ENCODE measurements at places on chromosomes 5 and 9.

- no peaks in the 10 kb centered on the region for H3K4me1 ChIP-seq
- H3K27ac ChIP-seq: no peak overlapping the region
- H3K36me3 ChIP-seq: no peaks in the 10 kb centered on the region
- no peaks in the 10 kb centered on the region for H3K27me3 ChIP-seq
- no peak overlapping the region for H3K4me3 ChIP-seq
Observed at GRCh38 chr5:39558541-39558940, 133.8 kb upstream of the DAB2 start.

GRCh38 chr9:108983885-108984284 lies 29.4 kb downstream of the CTNNAL1 start:
- no peak overlapping the region for H3K4me3 ChIP-seq
- H3K27ac ChIP-seq: no peak overlapping the region
- H3K36me3 ChIP-seq: peaks cover 16% of the 10 kb centered on the region
- DNase-seq: no peak

DNA sequence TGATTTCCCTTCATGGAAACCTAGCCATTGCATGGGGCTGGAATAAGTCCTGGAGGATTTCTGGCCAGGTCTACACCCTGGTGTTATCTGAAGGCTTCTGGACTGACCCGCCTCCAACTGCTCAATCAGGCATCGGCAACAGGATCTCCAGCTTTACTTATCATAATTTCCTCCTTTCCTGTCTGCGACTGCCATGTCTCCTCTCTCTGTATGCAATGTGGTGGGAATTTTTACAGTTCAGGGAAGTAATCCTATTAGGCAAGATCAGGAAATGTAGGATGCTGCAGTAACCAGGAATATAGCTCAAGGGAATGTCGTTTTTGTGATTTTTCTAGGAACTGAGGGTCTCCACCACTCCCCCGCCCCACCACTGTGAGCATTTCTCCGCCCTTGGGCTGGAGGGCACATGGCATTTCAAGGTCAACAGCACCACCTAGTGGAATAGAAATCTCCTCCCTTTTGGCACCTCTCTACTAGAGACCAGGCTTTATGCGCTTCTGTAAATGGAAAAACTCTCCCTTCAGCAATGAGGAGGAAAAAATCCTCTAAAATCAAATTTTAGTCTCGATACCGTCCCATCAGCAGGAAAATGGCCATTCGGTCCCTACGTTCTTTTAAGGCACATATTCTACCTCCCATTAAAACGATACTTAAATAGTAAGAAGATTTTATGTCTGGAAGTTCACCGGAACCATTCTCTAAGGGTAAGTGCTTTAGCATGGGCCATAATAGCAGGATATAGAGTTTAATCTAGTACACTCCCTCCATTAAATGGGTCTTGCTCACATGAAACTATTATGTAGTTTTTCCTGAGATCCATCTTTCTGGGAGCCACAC lies 93.0 kb downstream of the YTHDC2 start:
- peaks cover 14% of the 10 kb centered on the region for H3K36me3 ChIP-seq
- H3K27ac ChIP-seq: no peak overlapping the region
- DNase-seq: peak; percentile 72

GRCh38 chr5:138932171-138932810 lies 57.2 kb upstream of the LRRTM2 start:
- H3K27me3 ChIP-seq: no peaks in the 10 kb centered on the region
- no peak overlapping the region for H3K4me3 ChIP-seq
- H3K4me1 ChIP-seq: peaks cover 31% of the 10 kb centered on the region
- H3K36me3 ChIP-seq: peaks cover 52% of the 10 kb centered on the region
- H3K27ac ChIP-seq: peak overlapping the region; percentile 6

DNA sequence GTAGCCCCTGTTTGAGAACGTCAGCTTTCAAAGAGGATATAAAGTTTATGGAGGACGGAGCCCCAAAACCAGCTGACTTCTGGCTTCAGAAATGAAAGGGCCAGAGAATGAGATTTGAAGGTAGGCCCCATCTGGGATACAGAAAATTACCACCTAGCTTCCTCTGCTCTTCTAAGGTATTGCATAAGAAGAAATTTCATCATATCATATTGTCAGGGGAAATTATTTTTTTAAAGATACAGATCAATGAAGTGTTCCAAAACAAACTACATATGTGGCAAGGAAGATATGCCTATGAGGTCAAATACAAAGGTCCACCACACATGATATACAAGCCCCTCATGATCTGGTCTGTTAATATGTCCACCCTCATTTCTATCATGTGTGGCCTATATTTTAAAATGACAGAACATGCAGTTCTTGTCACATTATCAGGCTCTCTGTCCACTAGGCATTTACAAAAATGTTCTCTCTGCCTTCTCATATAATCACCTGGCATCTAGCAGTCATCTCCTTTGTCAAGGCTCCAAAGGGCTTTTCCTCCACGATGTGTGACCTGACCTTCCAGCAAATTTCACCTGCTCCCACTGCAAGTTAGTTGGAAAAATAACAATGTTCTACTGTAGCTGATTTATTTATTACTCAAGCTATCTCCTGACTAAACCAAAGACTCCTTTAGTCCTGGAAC lies 83.1 kb downstream of the DPYSL3 start:
- no peaks in the 10 kb centered on the region for H3K27me3 ChIP-seq
- H3K4me1 ChIP-seq: peaks cover 40% of the 10 kb centered on the region
- no peak overlapping the region for H3K4me3 ChIP-seq
- DNase-seq: no peak
- H3K27ac ChIP-seq: 0 out of 2 replicates have a peak overlapping the region, but pooled peaks have one; percentile 26
- peaks cover 49% of the 10 kb centered on the region for H3K36me3 ChIP-seq

DNA sequence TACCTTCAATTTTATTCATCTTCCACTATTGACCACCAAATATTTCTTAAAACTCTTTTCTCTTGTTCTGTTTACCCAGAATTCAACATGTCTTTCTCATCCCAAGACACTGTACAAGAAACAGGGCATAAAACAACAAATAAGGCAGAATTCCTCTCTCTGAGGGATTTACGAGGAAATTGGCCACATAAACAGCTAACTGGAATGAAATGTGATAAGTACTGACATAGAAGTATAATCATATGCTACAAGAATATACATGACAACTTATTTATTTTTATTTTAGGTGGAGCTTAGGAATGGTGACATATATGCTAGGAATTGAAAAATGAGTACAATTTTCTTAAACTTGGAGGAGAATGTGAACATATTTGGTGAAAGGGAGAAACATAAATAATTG lies 48.8 kb upstream of the FBN2 start:
- no peaks in the 10 kb centered on the region for H3K36me3 ChIP-seq
- H3K4me1 ChIP-seq: no peaks in the 10 kb centered on the region
- no peak overlapping the region for H3K4me3 ChIP-seq
- no peaks in the 10 kb centered on the region for H3K27me3 ChIP-seq

DNA sequence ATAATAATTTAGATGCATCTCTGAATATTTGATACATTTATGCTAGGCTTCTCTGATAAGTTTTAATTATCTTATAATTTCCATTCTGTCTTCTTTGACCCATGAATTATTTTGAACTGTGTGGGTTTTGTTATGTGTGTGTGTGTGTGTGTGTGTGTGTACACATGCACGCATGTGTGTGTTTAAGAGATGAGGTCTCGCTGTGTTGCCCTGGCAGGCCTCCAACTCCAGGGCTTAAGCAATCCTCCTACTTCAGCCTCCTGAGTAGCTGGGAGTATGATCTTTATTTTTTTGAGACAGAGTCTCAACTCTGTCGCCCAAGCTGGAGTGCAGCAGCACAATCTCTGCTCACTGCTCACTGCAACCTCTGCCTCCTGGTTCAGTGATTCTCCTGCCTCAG lies 75.4 kb downstream of the NDUFAF2 start:
- no peak for DNase-seq
- no peaks in the 10 kb centered on the region for H3K4me1 ChIP-seq
- H3K4me3 ChIP-seq: no peak overlapping the region
- H3K27me3 ChIP-seq: no peaks in the 10 kb centered on the region
- H3K27ac ChIP-seq: no peak overlapping the region

GRCh38 chr5:42994555-42995359 lies 45.4 kb downstream of the ANXA2R start:
- peaks cover 37% of the 10 kb centered on the region for H3K4me1 ChIP-seq
- peaks cover 100% of the 10 kb centered on the region for H3K27me3 ChIP-seq
- no peak overlapping the region for H3K27ac ChIP-seq

DNA sequence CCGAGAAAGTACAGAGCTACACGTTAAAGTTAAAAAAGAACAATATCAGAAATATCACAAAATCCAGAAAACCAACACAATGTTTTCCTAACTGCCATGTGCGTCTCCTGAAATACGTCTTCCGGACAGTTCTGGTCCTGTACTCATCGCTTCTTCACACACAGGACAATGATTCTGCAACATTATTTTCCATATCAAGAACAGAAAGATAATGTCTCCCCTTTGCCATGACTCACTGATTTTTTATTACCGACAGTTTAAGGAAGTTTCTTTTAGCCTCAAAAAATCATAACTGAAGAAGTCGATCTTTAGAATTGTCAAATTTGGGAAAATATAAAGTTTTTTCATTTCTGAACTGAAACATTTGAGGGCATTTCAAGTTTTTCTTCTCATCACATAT lies 2.5 kb downstream of the TBC1D9B start:
- H3K36me3 ChIP-seq: peaks cover 18% of the 10 kb centered on the region
- no peak overlapping the region for H3K27ac ChIP-seq
- H3K4me1 ChIP-seq: peaks cover 3% of the 10 kb centered on the region
- no peak overlapping the region for H3K4me3 ChIP-seq
- no peaks in the 10 kb centered on the region for H3K27me3 ChIP-seq

GRCh38 chr9:5445886-5446285 lies 4.5 kb upstream of the CD274 start:
- H3K27me3 ChIP-seq: peaks cover 9% of the 10 kb centered on the region
- H3K4me3 ChIP-seq: no peak overlapping the region
- H3K27ac ChIP-seq: no peak overlapping the region
- no peaks in the 10 kb centered on the region for H3K36me3 ChIP-seq

DNA sequence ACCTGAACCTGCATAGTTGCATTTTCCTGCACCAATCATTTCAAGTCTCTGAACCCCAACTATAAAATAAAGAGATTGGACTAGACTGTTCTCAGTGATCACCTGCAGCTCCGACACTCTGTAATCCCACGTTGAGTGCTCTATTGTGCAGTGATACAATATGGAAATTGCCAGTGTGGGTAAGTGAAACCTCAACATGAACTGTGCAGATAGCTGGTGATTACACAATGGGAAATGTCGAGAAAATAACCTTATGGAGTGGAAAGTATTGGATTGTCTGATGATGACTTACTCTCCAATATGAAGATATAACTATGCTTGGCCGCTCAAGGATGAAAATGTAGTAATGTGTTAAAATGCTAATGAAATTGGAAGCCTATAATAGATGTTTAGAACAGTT lies 293.1 kb upstream of the BRINP1 start:
- peaks cover 9% of the 10 kb centered on the region for H3K4me1 ChIP-seq
- H3K27ac ChIP-seq: no peak overlapping the region
- no peaks in the 10 kb centered on the region for H3K36me3 ChIP-seq
- DNase-seq: no peak
- H3K27me3 ChIP-seq: no peaks in the 10 kb centered on the region

GRCh38 chr9:114416290-114416689 lies 28.5 kb upstream of the AKNA start:
- no peaks in the 10 kb centered on the region for H3K36me3 ChIP-seq
- peaks cover 15% of the 10 kb centered on the region for H3K4me1 ChIP-seq
- no peaks in the 10 kb centered on the region for H3K27me3 ChIP-seq
- no peak overlapping the region for H3K4me3 ChIP-seq
- no peak for DNase-seq

GRCh38 chr5:97044052-97044451 lies 98.4 kb downstream of the LIX1 start:
- no peaks in the 10 kb centered on the region for H3K36me3 ChIP-seq
- H3K27me3 ChIP-seq: no peaks in the 10 kb centered on the region
- no peak overlapping the region for H3K27ac ChIP-seq
- no peak overlapping the region for H3K4me3 ChIP-seq
- peak; percentile 76 for DNase-seq

DNA sequence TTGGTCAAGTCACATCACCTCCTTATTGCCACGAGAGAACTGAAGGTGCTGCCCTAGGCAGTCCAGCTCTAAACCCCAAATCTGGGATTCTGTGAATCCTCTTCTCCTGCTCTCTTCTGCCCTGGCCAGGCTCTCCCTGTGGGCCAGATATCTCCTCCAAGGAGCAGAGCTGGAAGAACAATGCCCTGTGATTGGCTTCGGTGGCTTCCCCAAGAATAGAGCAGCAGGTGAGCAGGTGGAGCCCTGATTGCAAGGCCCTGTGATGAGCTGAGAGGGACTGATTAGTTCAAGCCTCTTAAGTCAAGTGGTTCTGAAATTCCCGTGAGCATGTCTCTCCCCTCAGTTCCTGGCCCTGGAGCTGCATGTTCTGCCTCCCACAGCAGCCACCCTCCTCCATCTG lies 175.3 kb upstream of the BRINP1 start:
- H3K4me3 ChIP-seq: no peak overlapping the region
- H3K36me3 ChIP-seq: no peaks in the 10 kb centered on the region
- no peak overlapping the region for H3K27ac ChIP-seq
- no peak for DNase-seq
- H3K4me1 ChIP-seq: peaks cover 5% of the 10 kb centered on the region

Data from WTC11 (cell line).